ENCODE measurements at places on chromosomes 11 and 22. TPM values are rescaled to one million over a fixed set of nuclear protein-coding genes. Genes with fewer than 3 reads are reported as not detected.
A peak's percentile ranks its signal among the peaks of the same experiment; 100 is the strongest.

Gene KDELR3
- 0.19 TPM for total RNA-seq

Gene SLC17A6
- total RNA-seq, result not detected

Gene PNPLA5
- not detected for total RNA-seq

Gene RCOR2
- total RNA-seq, result 0.16 TPM

Gene ROBO4
- total RNA-seq, result 0.21 TPM

Gene FOLH1
- total RNA-seq, result not detected

Gene DDTL
- not detected for total RNA-seq

Gene TXN2
- 119 TPM for total RNA-seq

Gene CYTH4
- total RNA-seq, result 26.0 TPM

Gene NOX4
- not detected for total RNA-seq

Gene OR51I1
- not detected for total RNA-seq

Gene HSPB2
- total RNA-seq, result not detected

Gene C11orf87
- total RNA-seq, result not detected

Gene OR4A16
- not detected for total RNA-seq

Gene CDC42EP1
- 0.19 TPM for total RNA-seq

Gene TRIM49
- not detected for total RNA-seq

Gene APOL4
- total RNA-seq, result 0.13 TPM

DNA sequence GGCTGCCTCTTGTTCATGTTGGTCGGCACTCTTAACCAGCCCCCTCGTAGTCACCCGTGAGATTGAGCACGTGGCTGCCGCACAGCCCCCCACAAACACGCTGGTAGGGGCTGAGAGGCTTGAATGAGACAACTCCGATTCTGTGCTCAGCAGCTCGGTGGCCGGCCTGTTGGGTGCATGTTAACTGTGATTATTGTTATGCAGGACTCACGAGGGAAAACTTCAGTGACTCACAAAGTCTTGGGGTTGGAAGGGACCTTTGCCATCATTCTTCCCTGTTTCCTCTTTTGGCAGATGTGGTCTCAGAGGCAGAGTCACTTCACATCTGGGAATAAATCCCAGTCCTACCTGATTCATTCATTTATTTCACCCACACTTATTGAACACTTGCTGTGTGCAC is 75.2 kb downstream of the ADAMTS15 start:
- no peaks in the 10 kb centered on the region for H3K4me1 ChIP-seq
- no peak for DNase-seq
- H3K27ac ChIP-seq, result no peak overlapping the region

DNA sequence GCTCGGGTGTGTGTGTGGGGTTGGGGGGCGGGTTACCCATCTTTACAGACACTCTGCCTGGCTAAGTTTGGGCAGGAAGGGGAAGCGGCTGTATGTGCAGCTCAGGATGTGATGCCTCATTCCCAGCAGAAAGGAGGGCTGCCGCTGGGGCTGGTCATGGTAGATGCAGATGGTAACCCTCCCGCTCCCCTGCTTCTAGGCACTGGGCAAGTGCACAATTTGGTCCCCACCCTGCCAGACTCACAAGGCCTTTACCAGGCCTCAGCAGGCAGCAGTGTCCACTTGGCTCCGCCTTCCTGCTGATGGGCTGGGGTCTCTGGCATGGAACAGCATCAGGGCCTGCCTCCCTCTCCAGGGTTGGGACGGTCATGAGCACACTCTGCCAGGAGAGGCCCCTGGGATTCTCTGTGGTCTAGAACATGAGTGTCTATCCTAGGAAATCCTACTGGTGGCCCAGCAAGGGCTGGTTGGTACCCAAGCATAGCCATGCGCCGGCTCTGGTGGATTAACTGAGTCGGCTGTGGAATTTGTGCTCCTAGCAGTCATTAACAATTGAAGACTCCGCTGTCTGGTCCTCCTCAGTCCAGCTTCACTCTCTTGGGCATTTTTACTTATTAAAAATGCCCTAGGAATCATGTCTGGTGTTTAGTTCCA is 4.2 kb downstream of the LMO1 start:
- H3K4me1 ChIP-seq, result no peaks in the 10 kb centered on the region
- peaks cover 14% of the 10 kb centered on the region for H3K27me3 ChIP-seq
- DNase-seq, result no peak
- no peaks in the 10 kb centered on the region for H3K36me3 ChIP-seq
- H3K4me3 ChIP-seq, result no peak overlapping the region
- no peak overlapping the region for H3K27ac ChIP-seq

GRCh38 chr22:36948273-36949225 is 35.1 kb downstream of the CSF2RB start:
- peaks cover 1% of the 10 kb centered on the region for H3K4me1 ChIP-seq
- no peak overlapping the region for H3K27ac ChIP-seq
- H3K4me3 ChIP-seq, result no peak overlapping the region
- no peaks in the 10 kb centered on the region for H3K27me3 ChIP-seq
- H3K36me3 ChIP-seq, result no peaks in the 10 kb centered on the region
- no peak for DNase-seq

- H3K4me1 ChIP-seq, result peaks cover 11% of the 10 kb centered on the region
- no peaks in the 10 kb centered on the region for H3K36me3 ChIP-seq
- H3K4me3 ChIP-seq, result no peak overlapping the region
Observed at GRCh38 chr11:103961010-103961409, 75.4 kb upstream of the DDI1 start.

DNA sequence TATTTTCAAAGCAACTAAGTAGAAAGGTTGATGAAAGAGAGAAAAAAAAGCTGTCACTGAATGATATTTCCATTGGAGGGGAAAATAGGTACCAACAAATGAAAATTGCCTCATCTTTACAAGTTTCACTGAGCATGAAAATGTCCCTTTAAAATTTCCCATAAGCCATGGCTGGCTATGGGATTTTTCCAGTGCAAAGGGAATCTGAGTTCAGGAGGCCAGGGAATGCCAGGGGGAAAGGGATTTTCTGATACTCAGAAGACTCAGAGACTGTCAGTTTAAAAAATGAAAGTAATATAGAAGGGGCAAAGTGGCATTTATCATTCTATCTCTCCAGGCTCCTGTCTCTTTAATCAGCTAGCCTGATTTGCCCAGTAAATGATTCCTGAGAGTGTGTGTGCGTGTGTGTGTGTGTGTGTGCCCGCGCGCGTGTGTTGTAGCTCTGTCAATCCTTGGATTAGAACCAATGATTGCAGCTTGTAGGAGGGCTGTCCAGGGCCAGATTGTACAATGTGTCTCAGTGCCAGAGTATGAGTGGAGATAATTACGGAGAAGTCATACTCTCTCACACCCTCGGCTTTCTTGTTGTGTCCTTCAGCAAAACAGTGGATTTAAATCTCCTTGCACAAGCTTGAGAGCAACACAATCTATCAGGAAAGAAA is at the start of gene NTM:
NTM (plus strand) TSS at position 526 of the 662 bp plus-strand sequence.
- no peak for DNase-seq
- peaks cover 13% of the 10 kb centered on the region for H3K27me3 ChIP-seq
- H3K4me3 ChIP-seq, result no peak within 1 kb of the TSS
- H3K4me1 ChIP-seq, result no peaks in the 10 kb centered on the region

GRCh38 chr22:37616201-37617083 is 7.8 kb downstream of the GGA1 start:
- peaks cover 13% of the 10 kb centered on the region for H3K36me3 ChIP-seq
- no peak overlapping the region for H3K4me3 ChIP-seq
- H3K4me1 ChIP-seq, result peaks cover 6% of the 10 kb centered on the region
- H3K27me3 ChIP-seq, result no peaks in the 10 kb centered on the region
- DNase-seq, result no peak
- H3K27ac ChIP-seq, result no peak overlapping the region

GRCh38 chr11:20608934-20609333 is 9.5 kb downstream of the SLC6A5 start:
- H3K27ac ChIP-seq, result no peak overlapping the region
- no peak for DNase-seq
- peaks cover 4% of the 10 kb centered on the region for H3K4me1 ChIP-seq
- no peaks in the 10 kb centered on the region for H3K36me3 ChIP-seq

GRCh38 chr11:130452176-130452575 is 3.7 kb downstream of the ADAMTS15 start:
- peaks cover 8% of the 10 kb centered on the region for H3K27me3 ChIP-seq
- H3K4me1 ChIP-seq, result no peaks in the 10 kb centered on the region
- no peak overlapping the region for H3K27ac ChIP-seq

- no peak overlapping the region for H3K4me3 ChIP-seq
- H3K27ac ChIP-seq, result no peak overlapping the region
- no peak for DNase-seq
Observed at GRCh38 chr11:581342-581741, 5.1 kb downstream of the PHRF1 start.

- no peak overlapping the region for H3K4me3 ChIP-seq
- H3K27ac ChIP-seq, result no peak overlapping the region
- H3K4me1 ChIP-seq, result no peaks in the 10 kb centered on the region
- DNase-seq, result no peak
- no peaks in the 10 kb centered on the region for H3K27me3 ChIP-seq
- H3K36me3 ChIP-seq, result peaks cover 4% of the 10 kb centered on the region
Observed at GRCh38 chr22:47113853-47114415, 351.5 kb downstream of the TBC1D22A start.

DNA sequence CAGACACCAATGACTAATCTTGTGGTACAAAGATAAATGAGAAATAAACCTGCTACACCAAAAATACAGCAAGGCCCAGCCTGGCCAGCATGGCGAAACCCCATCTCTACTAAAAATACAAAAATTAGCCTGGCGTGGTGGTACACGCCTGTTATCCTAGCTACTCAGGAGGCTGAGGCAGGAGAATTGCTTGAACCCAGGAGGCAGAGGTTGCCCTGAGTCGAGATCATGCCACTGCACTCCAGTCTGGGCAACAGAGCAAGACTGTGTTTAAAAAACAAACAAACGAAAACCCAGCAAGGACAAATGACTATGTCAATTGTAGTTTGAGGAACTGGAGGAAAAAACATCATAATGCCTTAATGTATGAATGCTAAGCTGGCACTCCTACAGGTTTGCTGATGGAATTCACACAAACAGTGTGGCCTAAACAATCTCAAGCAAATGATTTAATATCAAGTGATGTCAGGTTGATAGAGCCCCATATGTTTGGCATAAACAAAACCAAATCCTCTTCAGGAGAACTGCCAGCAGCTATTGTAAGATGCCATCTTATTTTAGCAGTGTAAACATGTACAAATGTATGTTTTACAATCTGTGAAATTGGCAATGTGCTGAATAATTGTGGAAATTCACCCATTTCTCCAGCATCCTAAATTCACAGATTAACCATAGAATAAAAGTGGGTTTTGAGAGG is 20.0 kb downstream of the MMP7 start:
- DNase-seq, result no peak
- no peaks in the 10 kb centered on the region for H3K27me3 ChIP-seq
- H3K27ac ChIP-seq, result no peak overlapping the region
- H3K36me3 ChIP-seq, result no peaks in the 10 kb centered on the region
- H3K4me1 ChIP-seq, result no peaks in the 10 kb centered on the region
- H3K4me3 ChIP-seq, result no peak overlapping the region

DNA sequence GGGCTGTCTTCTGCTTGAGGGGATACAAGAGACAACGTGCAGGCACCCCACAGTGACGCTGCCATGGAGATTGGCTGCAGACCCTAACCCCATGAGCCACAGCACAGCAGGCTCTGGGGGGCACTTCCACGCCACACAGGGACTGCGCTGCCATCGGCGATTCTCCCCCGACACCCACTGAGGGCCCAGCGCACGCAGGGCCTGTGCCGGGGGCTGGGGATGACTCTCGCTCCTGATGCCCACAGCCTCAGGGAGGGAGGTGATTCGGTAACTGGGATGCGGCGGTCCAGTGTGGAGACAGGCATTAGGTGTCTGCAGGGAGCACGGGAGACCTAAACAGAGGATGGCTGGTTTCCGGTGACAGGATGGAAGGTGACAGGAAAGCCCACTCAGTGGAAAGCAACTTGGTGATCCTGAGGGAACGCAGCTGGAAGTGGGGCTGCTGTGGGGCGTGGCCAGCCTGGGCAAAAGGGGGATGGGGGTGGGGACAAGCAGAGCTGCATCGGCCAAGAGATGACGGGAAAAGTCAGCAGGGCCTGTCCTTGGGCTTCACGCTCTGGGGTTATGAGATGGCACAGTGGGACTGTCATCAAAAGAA is 37.7 kb downstream of the EFCAB6 start:
- H3K27me3 ChIP-seq, result no peaks in the 10 kb centered on the region
- H3K4me1 ChIP-seq, result no peaks in the 10 kb centered on the region
- no peaks in the 10 kb centered on the region for H3K36me3 ChIP-seq
- no peak overlapping the region for H3K4me3 ChIP-seq
- no peak for DNase-seq
- no peak overlapping the region for H3K27ac ChIP-seq

DNA sequence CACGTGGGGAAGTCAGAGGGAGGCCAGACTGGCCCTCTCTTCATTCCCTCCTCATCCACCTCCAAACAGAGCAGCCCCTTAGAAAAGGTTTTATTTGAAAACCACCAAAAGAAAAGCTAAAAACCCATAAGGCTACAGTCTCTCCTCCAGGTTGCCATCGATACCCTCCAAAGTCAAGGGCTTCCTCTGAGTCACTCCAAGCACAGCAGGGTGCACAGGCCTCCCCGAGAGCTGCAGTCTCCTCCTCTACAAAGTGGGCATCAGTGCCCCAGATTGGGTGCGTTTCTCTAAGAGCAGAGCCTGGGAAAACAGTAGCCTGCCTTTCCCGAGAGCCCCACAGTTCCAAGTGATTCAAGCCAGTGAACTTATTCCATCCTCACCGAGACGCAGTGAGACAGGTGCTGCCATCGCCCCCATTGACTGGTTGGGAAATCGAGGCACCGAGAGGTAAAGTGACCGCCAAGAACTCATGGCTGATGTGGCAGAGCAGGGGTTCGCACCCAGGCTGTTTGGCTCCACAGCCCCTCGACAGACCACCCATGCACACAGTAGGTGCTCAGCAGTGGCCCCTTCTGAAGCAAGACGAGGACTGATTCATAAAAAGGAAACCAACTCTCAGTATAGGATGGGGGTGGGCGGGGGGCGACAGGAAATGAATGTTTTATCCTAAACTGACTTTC is 91.7 kb upstream of the SHISAL1 start:
- no peaks in the 10 kb centered on the region for H3K27me3 ChIP-seq
- no peak for DNase-seq
- H3K4me3 ChIP-seq, result no peak overlapping the region
- H3K4me1 ChIP-seq, result no peaks in the 10 kb centered on the region

GRCh38 chr11:103928802-103929161 is 107.7 kb upstream of the DDI1 start:
- peak overlapping the region; percentile 23 for H3K27ac ChIP-seq
- no peaks in the 10 kb centered on the region for H3K27me3 ChIP-seq
- peak overlapping the region; percentile 31 for H3K4me3 ChIP-seq

GRCh38 chr11:3674189-3674588 is 3.0 kb upstream of the CHRNA10 start:
- no peak for DNase-seq
- H3K4me1 ChIP-seq, result no peaks in the 10 kb centered on the region
- H3K27me3 ChIP-seq, result no peaks in the 10 kb centered on the region
- H3K27ac ChIP-seq, result no peak overlapping the region

DNA sequence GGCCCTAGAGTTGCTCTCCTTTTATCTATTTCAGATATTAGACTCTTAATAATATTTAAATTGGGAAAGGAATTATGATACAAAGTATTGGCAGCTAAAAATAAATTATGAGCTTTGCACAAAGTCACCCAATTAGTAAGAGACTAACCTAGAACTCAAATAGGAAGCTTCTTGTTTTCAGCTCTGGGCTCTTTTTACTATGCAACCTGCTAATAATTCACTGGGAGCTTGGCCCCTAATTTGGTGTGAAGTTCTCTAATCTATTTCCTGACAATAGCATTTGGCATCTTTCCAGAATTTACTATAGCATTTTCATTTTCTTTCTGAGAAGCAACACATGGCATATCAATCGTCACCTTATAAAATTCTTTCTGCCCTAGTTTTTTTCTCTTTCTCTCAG is 727.7 kb upstream of the ANO5 start:
- no peak overlapping the region for H3K27ac ChIP-seq
- H3K4me1 ChIP-seq, result no peaks in the 10 kb centered on the region
- DNase-seq, result no peak
- H3K4me3 ChIP-seq, result no peak overlapping the region
- no peaks in the 10 kb centered on the region for H3K27me3 ChIP-seq
